ENCODE measurements at places on chromosomes 6 and 20.

DNA sequence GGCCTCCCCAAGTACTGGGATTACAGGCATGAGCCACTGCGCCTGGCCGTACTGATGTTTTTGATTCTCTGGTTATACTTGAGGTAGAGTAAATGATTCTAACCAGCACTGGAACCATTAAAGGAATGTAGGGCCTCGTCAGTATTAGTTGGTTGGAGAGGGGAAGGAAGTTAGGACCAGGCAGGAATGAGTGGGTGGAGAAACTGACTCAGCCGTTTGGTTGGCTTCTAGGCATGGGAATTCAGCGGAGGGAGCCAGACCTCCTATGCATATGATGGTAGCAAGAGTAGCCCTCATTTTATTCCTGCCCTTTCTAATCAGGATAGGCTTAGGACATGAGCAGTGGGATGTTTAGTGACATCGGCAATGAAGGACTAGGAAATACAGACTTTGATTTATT lies 19.0 kb upstream of the SERINC3 start:
- DNase-seq, result no peak

GRCh38 chr6:28865401-28866204 lies 58.2 kb downstream of the TRIM27 start:
- no peak for DNase-seq

DNA sequence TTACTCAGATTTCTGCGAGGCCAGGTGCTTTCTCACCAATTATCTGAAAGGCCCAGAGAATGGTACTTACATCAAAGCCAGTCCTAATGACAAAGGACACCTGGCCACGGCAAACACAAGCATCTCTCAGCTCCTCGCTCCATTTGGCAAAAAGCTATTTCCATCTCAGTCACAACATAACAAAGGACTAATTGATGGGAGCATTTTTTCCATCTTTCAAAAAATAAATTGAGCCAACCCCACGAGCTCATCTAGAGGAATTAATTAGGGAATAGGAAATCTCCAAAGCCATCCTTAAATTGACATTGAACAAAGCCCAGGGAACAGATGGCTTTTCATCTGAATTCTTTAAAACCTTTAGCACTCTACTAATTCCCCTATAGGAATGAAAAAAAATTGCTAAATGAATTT lies 236.7 kb downstream of the HAO1 start:
- no peak for DNase-seq

DNA sequence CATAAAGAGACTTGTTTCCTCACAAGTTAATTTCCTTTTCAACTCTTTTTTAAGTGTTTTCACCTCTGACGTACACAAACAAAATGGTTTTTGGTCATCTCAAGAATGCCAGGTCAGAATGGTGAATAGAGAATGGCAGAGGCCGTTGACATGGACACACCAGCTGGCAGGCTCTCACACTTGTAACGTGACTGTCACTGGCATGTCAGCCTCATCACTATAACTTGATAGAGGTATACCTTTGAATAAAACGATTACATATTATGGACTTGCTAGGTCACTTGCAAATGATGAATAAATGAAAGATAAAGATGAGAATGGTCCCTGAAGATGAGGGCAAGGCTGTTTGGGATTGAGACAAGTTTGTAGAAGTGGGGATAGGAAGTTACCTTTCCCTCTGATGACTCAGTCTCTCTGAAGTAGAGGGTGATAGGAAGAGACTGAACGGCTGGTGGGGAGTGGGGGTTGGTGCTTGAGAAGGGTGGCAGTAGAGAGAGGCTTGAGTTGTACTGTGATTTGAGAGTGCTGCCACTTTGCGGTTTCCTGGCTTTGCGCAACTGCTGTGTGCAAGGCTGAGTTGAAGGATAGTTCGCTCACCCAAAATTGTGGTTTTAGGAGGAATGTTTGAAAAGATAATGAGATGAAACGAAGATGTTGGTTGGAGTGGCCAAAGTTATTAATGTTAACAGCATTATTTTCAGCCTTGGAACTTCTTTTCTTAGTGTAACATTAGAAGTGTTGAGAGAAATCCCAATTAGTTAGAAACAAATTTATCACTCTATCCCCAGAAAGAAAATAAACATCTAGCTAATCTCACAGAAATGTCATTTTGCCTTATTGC lies 30.3 kb downstream of the TBPL1 start:
- DNase-seq, result peak; percentile 21

- no peak for DNase-seq
Observed at GRCh38 chr6:37119387-37119886, 50.5 kb upstream of the PIM1 start.

DNA sequence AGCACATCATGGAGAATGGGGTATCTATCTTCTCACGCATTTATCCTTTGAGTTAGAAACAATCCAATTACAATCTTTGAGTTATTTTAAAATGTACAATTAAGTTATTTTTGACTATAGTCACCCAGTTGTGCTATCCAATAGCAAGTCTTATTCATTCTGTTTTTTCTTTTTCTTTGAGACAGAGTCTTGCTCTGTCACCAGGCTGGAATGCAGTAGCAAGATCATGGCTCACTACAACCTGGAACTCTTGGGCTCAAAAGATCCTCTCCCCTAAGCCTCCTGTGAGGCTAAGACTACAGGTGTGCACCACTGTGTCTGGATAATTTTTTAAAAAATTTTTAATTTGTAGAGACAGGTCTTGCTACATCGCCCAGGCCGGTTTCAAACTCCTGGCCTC lies 201.5 kb upstream of the ZNF217 start:
- no peak for DNase-seq

DNA sequence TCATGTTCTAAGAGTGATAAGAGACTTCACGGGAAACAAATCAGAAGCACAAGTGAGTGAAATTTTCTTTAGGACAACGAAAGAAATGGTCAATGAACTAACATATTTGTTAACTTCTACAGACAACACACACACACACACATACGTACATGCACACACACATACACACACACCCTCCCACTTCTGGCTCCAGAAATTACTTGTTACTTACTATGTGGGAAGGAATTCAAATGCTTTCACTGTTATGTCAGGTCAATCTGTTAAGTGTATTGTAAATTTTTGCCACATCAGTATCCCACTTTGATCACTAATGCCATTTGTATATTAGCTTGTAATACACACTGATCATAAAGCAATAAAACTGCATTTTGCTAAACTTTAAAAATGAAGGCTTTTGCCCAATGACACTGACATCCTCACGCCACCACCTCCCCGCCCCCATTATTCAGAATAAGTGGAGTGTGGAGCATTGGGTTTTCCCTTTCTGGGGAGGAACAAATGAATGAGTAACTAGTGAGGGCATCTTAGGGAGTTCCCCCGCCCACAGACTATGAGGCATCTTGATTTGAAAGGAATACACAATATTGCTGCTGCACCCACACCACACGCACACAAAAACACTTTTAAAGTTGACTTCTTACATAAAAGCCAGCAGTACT lies 76.2 kb downstream of the ATXN1 start:
- peak; percentile 30 for DNase-seq

DNA sequence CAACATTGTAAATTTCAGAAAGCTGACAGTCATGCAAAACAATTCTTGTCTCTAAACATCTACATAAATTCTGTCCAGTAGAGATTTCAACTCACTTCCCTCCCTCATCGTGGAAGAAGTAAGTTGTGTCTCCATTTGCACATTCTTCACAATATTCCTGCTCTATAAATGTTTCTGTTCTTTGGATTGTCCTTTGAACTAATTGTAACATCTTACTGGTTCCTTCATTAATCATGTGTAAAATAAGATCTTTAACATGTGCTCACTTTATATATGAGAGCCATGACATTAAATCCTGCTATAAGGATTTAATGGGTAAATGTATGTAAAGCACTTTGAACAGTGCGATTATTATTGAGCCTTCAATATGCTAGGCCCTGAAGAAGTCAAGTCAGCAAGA lies 7.0 kb upstream of the LTV1 start:
- DNase-seq, result no peak

GRCh38 chr6:112503091-112503596 lies 156.0 kb downstream of the RFPL4B start:
- DNase-seq, result no peak

DNA sequence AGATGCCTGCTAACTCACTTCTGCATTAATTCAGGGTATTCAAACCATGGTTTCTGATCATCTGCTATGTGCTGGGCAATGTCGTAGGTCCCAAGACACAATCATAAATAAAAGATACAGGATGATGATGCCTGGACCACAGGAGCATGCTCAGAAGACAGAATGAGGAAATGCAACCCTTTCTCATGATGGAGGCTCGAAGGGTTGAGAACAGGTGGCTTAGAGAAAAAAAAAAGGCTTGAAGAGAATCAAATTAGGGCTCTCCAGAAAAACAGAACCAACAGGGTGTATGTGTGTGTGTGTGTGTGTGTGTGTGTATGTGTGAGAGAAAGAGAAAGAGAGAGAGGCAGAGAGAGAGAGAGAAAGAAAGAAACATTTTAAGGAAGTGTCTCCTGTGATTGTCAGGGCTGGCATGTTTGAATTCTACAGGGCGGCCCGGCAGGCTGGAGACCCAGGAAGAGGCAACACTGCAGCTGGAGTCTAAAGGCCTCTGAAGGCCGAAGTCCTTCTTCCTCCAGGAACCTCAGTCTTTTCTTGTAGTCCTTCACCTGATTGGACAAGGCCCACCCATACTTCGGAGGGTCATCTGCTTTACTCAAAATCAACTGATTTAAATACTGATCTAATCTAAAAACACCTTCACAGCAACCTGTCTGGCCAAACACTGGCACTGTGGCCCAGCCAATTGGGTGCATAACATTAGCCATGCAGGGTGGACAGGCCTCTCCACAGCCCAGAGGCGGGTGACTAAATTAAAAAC lies 143.8 kb downstream of the ERMARD start:
- DNase-seq, result no peak

DNA sequence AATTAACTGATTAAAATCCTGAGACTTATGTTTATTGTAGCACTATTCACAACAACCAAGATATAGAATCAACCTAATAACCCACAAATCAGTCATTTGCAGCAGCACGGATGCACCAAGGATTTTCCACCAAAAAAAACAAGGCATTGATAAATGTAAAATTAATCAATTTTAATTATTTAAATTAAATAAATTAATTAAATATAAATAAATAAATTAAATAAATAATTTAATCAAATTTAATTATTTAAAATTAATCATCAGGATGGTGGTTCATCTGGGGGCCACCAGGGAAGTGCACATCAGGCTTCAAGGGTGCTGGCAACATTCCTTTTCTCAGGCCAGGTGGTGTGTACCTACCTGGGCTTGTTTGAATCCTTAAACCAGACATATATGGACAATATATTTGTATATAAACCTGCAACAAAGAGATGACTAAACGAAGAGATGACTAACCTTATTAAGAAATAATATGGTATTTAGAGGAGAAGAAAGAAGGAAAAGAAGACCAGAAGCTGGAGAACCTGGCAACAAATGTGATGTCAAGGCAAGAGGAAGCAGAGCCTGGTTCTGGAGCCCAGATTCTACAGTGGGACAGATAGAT lies 89.2 kb downstream of the CD164 start:
- no peak for DNase-seq

GRCh38 chr6:132713352-132714134 lies at the start of gene VNN1:
Gene VNN1, minus strand, starts transcription at chr6:132714055. Its CDS starts 20 bp downstream, at chr6:132714035.
- no peak for DNase-seq

GRCh38 chr20:45538209-45538799 lies 978 bp downstream of the WFDC6 start:
- no peak for DNase-seq

- no peak for DNase-seq
Observed at GRCh38 chr6:32475392-32476206, 35.9 kb downstream of the HLA-DRA start.

DNA sequence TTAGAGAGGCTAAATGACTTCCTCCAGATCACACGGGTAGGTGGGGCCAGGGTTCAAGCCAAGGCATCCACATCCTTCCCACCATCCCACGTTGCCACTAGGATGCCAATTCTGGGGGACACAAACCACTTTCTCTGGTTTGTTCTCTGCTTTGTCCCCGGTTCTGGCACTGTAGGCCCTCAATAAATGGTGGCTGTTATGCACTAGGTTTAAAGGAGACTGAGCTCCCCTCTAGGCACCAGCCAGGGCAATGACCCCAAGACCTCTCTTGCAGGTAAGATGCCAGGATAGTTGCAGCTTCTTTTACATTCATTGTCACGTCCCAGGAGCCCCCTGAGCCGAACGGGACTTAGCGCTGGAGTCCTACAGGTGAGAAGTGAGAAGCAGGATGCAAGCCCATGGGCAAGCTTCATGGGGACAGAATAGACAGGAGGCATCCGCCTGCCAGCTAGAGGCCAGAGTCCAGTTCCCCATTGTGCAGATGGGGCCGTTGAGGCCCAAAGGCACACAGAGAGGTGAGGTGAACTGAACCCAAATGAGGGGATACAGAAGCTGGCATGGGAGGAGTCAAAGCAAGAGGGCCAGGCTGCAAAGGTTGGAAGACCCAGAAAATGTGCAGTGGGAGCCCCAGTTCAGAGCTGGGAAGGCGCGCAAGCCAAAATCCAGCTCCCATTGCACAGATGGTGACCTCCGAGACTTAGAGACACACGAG lies 677 bp downstream of the PXMP4 start:
- no peak for DNase-seq

- no peak for DNase-seq
Observed at GRCh38 chr6:18036781-18037180, 49.3 kb upstream of the KIF13A start.

DNA sequence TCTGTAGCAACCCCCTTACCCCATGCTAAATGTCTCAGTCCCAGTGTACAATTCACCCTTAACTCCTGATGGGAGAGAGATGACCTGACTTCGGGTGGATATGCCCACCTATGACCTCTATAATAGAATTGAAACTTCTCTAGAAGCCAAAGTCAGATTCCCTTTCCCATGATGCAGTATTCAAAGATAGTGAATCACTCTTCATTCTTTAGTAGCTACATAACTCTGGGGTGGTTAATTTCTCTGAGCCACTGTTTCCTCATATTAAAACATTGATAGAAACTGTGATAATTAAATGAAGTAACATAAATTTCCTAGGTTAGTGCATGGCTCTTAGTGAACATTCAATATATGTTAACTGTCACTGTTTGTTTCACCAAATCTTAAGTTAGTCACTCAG lies 500.4 kb downstream of the COL12A1 start:
- DNase-seq, result no peak

GRCh38 chr20:56629464-56630085 lies 469 bp downstream of the TFAP2C start:
- DNase-seq, result no peak

- no peak for DNase-seq
Observed at GRCh38 chr6:26388441-26388840, 5.5 kb downstream of the BTN2A2 start.

GRCh38 chr6:31651602-31652191 lies 764 bp downstream of the BAG6 start:
- DNase-seq, result no peak

GRCh38 chr6:147787417-147787816 lies 278.9 kb downstream of the SAMD5 start:
- DNase-seq, result no peak

All from stimulated activated CD8-positive, alpha-beta memory T cell treated with anti-CD3 and anti-CD28 coated beads, Interleukin-15, amount 100 ng/mL, for 1 hour (primary cell).